NCI-H187 treated with DMSO at 0.1 percent for 48 hours (cell line): ENCODE measurements at places on chromosomes 16 and 17.

DNA sequence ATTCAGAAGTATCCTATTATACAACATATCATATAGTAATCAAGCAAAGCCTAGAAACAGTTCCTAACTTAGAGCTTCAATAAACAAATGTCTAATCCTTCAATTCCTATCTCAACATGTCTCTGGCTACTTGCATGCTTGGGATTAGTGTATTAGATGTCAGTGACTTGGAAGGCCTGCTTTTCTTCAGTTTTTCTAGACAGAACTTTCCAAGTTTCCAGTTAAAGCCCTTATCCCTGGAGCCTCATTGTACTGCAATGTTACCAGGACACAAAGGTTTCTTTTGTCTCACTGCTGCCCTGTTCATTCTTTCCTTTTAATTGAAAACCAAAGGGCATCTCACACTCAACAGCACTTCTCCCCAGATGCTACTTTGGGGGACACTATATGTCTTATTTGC is 16.5 kb downstream of the PSME3IP1 start:
- DNase-seq, result no peak

- DNase-seq, result no peak
Measured at GRCh38 chr17:41448506-41448905, 7.7 kb upstream of the KRT38 start.

DNA sequence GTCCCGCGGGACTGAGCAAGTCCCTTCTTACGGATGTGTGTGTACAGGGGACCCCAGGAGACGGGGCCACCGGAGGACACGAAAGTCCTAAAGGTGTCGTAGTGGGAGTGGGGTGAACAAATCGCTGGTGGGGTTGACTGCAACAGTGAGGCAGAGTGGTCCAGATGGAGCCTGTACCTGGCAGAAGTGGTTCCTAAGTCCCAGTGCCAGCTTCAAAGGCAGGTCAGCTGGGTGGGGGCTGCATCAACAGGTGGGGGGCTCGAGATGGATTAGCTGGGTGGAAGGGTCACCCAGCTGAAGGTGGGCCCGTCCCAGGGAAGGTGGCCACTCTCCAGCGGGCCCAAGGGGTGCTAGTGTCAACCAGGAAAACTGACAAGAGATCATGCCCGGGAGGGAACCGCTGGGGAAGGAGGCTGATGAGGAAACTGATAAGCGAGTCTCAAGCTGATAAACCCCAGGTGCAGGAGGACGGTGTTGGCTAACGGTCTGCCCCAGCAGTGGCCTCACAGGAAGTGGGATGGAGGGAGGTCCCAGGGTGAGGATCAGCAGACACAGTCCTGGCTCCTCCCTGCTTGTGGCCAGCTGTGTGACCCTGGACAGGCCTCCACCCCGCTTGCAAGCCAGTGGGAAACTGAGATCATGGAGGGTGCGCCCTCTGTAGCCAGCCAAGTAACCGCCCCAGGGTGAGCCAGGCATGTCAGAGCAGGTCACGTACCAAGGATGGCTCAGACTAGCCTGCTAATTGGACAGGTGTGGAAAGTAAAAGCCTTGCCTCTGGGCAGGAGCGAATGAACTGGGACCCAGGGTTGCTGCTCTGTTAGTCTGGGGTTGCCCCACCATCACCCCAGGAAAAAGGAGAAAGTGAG is 1.0 kb downstream of the ORAI3 start:
- no peak for DNase-seq

DNA sequence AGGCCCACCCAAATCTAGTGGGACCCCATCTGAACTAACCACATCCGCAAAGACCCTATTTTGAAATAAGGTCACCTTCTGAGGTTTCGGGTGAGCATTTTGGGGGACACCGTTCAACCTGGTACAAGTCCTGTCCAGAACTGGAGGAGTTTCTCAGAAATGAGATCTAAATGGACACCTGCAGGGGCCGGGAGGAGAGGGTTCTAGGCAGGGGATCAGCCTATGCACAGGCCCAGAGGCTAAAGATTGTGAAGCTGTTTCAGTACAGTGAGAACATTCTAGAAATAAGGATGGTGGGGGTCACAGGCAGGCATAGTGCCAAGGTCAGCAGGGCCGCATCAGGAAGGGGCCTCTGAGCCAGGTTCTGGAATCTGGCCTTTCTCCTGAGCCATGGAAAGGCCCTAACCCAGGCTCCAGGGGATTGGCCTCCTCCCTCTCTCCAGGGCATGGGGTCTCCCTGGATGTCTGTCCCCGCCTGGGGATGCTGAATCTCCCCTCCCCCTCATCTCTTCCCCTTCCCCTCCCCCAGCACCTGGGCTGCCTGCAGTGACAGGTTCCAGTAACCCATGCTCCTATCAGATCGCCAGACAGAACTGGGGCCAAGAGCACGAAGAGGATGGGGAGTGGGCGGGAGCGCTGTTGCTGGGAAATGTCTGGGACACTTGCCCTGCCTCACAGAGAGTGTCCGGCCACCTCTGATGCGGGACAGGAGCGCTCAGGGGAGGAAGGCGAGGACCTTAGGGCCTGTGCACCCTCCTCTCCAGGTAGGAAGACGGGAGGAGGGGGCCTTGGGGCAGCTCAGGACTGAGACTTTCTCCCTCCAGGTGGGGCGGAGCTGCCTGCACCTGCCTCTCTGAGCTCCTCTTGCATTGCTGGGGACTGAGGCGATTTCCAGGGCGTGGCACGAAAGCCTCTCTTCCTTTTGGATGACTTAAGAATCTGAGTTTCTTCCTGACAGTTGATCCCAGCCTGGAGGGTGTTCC is 321.4 kb upstream of the TNRC6C start:
- no peak for DNase-seq

DNA sequence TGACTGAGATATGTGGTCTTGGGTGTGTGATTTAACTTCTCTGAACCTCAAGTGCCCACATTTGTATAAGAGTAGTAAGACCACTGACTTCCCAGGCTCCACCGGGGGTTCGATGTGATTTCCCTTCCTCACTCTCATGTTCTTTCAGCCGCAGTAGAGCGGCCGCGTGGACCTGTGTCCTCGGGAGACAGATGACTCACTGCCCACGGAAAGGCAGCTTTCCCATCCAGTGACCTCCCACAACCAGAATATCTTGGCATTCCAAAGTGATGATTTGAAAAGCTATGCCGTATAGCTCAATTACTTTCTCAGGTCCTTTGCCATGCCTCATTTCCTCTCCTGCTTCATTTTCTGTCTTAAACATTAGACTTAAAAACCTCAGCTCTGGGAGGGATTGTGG is 73.6 kb downstream of the IL21R start:
- no peak for DNase-seq

GRCh38 chr16:11202260-11203091 is 53.5 kb downstream of the SOCS1 start:
- DNase-seq, result no peak

DNA sequence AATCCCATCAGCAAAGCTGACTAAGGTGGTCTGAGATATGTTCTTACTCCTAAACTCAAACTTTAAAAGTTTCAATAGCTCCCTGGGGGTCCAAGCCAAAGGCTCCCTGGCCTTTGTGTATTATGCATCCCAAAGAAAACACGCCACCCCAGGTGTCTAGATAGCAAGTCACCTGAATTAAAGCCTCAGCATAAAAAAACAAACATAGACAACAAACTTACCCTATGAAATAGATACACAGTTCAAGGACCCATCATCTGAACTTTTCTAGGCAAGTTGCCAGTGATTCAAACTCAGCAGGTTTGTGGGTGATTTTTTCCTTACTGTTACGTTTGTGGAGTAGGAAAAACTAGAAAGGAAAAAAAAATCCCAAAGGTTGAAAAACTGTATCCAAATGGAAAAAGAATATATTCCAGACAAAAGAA is 12.5 kb downstream of the CMTM3 start:
- no peak for DNase-seq

- DNase-seq, result no peak
Measured at GRCh38 chr16:81539009-81539758, 94.6 kb downstream of the CMIP start.

- DNase-seq, result no peak
Measured at GRCh38 chr16:54284931-54285413, 1.6 kb downstream of the IRX3 start.

GRCh38 chr17:28982131-28982793 is 23.6 kb downstream of the SEZ6 start:
- no peak for DNase-seq

DNA sequence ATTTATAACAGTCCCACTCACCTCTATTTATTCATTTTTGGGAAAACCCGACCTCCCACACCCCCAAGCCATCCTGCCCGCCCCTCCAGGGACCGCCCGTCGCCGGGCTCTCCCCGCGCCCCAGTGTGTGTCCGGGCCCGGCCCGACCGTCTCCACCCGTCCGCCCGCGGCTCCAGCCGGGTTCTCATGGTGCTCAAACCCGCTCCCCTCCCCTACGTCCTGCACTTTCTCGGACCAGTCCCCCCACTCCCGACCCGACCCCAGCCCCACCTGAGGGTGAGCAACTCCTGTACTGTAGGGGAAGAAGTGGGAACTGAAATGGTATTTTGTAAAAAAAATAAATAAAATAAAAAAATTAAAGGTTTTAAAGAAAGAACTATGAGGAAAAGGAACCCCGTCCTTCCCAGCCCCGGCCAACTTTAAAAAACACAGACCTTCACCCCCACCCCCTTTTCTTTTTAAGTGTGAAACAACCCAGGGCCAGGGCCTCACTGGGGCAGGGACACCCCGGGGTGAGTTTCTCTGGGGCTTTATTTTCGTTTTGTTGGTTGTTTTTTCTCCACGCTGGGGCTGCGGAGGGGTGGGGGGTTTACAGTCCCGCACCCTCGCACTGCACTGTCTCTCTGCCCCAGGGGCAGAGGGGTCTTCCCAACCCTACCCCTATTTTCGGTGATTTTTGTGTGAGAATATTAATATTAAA is 638 bp upstream of the TMEM88 start:
- DNase-seq, result no peak

DNA sequence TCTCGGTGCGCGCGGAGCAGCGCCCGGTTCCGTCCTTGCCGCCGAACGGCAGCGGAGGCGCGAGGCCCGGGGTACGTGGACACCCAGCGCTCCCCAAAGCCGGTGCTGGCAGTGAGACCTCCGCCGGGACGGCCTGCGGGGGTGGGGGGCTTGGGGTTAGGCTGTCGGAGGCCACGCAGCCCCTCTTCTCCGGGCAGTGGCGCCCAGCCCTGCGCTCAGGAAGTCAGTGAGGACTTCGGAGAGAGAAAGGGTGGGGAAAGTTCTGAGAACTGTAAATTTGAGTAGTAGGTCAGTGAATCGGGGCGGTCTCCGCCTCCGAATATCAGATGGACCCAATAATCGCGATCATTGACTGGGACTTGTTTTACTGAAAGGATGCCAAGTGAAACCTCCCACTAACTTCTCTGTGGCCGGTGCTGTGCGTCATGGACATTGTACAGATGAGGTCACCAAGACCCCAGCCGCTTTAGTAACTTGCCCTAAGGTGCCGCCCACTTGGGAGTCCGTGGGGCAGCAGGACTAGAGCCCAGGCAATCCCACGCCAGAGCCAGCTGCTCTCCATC is 468 bp downstream of the IL4R start:
- no peak for DNase-seq

- DNase-seq, result no peak
Measured at GRCh38 chr16:20735490-20735889, 6.1 kb downstream of the THUMPD1 start.

DNA sequence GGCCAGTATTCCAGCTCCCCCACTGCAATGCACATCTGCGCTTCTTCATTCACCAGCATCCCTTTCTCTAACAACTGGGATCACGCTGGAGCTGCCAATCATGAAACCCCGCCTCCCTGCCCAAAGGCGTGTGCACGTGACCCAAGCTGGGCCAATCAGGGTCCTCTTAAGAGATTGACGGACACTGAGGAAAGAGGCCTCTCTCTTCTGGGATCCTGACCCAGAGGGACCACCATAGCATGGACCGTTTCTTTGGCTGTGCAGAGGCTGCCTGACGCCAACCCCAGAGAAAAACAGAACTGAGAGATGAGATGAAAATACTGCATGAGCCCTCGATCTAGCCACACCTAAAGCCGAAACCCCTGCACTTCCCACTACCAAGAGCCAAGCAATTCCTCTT is 32.0 kb downstream of the COTL1 start:
- DNase-seq, result no peak
